DMS 273 treated with DMSO at 0.1 percent for 48 hours (cell line): ENCODE measurements at places on chromosomes 13 and 19.
A peak's percentile ranks its signal among the peaks of the same experiment; 100 is the strongest.

- no peak for DNase-seq
Observed at GRCh38 chr13:83007226-83007625, 875.0 kb downstream of the SLITRK1 start.

DNA sequence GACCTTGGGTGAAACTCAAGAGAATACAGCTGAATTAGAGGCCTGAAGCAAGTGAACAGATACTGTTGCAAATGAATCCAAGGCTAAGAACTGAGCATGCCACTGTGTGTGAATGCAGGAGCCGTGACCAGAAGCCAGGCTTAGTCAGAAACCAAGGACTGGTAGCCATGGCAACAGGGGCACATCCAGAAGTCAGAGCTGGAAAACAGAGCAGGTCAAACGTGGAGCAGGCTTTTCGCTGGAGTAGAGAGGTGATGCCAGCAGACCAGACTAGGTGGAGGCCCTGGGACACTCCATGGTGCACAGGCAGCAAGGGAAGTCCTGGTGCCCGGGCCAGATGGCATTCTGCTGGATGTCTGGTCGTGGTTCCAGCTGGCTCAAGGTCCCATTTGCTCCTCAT lies 564.1 kb downstream of the PCDH9 start:
- DNase-seq = peak; percentile 58

GRCh38 chr19:45151821-45152503 lies 8.8 kb downstream of the NKPD1 start:
- DNase-seq = no peak

DNA sequence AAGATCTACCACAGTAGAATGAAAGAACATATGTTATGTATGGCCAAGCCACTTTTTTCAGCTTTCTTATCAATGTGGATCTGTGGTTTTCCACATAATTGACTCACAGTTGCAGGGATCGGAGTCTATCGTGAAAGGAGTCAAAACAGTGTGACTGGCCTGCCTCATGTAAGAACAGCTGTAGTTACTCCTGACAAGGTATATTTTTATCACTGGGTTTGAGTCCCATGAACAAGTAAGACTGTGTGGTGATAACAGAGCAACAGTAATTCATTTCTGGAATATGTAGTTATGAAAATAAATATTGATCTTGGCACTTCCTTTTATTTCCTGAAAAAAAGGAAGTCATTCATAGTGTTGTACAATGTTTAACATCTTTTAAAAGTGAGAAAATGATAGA lies 416.6 kb downstream of the KLF12 start:
- DNase-seq = no peak

DNA sequence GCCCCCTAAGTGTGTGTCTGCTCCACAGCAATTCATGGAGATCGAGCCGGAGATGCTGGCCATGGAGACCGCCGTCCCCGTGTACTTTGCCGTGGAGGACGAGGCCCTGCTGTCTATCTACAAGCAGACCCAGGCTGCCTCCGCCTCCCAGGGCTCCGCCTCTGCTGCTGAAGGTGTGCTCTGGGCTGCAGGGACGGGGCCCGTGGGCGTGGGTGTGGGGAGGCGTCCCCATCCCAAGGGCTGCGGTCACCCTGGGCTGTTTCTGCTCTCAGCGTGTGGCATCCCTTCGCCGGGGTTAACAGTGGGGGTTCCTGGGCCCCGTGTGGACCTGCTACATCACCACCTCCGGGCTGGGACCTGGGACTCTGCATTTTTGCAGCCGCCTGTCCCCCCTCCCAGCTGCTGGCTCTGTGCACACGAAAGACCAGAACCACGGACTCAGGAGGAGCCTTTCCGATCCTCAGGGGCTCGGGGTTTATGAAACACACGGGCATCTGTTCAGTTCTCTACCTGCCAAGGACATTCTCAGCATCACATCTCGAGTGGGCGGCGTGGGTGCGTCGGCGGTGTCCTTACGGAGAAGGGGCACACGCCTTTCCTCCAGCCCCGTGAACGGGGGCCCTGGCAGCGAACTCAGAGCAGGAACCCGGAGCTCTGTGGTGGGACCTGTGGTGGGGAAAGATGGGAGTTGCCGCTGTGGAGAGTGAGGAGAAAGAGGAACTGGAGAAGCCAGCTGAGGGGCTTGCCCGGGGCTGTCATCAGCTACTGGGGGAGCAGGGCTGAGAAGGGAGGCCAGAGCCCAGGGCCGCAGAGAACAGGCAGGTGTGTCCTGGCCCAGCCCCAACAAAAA lies 7.8 kb downstream of the NCLN start:
- no peak for DNase-seq

DNA sequence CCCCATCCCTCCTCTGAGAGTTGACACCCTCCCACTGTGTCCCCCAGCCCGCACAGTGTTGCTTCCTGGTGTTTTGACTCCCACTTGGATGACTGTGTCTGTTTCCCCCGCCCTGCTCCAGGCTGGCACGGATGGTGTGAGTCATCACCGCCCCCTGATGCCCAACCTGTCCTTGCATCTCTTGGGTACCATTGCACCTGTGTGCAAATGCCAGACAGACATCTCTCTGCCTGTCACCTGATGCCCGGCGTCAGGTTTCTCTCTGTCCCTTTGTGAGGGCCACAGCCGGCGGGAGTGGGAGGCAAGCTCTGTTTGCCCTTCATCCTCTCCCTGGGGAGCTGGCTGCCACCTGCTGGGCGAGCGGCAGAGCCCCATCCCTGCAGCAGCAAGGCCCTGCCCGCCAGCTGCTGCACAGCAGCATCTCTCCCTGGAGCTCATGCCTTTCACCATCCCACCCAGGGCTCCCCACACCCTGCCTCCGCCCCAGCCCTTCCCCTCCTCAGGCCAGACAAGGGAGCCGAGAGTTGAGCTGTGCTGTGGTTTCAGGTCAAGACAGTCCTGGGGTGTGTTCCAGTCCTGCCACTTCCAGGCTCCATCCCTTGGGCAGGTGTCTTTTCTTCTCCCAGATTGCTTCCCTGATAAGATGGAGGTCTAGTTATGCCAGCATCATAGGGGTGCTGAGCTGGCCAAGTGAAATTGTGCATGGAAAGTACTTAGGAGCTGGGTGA lies 29.7 kb downstream of the NKPD1 start:
- DNase-seq = no peak
